ENCODE measurements at places on chromosomes 2 and 18.

GRCh38 chr2:176283291-176284068 is 14.2 kb downstream of the MTX2 start:
- no peak for DNase-seq

DNA sequence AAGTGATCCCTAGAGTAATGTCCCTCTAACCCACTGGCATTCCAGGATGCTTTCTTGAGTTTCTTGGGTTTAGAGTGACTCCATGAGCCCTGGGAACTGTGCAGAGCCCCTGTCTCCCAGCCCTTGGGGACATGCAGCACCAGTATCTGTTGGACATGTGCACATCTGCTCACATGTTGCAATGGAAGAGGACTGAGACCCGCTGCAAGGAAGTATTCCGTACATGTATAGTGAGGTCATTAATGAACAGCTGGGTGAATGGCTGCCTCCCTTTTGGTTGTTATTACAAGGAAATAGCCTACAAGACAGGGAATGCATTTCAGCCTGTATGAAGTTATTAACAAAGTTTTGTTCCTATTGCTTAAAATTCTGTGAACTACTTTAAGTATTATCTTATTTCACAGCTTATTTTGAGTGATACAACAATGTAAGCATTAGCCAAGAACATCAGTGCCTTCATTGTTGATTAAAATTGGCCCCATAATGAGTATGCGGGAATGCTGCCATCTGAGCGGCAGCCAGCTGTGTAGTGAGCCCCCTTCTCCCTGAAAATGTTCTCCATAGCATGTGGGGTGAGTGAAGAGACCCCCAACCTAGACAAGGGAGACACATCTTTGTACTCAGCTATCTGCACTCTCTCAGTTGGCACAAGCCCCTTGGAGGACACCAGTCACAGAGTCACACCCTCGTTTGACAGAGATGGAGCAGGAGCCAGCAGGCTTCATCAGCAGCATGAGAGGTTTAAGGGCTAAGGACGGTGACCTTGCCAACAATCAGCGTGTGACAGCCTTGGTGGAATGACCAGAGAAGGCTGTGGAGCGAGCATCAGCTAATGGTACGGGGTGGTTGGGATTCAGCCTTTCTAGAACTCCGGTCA is 87.4 kb downstream of the FAM210A start:
- DNase-seq = no peak

- DNase-seq = no peak
Measured at GRCh38 chr2:89000235-89000634, 308.8 kb downstream of the RPIA start.

GRCh38 chr2:99636144-99637034 is 146.6 kb upstream of the REV1 start:
- DNase-seq = no peak

DNA sequence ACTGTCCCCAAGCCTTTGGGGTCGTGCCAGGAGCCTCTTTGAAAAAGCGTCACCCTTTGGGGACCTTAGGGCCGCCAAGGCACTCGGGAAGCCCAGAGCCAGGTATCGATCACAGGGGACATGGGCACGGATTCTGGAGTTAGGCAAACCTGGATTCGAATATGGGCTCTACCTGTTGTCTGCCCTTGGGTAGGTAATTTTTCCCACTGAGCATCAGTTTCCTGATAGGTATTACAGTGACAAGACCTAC is 9.3 kb downstream of the TMEM198 start:
- no peak for DNase-seq

- DNase-seq = no peak
Measured at GRCh38 chr18:45825258-45826044, at the start of gene SIGLEC15. Gene SIGLEC15 (plus strand): TSS chr18:45825675. CDS start chr18:45825729, 54 bp downstream.

GRCh38 chr2:8639122-8639635 is 42.7 kb upstream of the ID2 start:
- DNase-seq = no peak

DNA sequence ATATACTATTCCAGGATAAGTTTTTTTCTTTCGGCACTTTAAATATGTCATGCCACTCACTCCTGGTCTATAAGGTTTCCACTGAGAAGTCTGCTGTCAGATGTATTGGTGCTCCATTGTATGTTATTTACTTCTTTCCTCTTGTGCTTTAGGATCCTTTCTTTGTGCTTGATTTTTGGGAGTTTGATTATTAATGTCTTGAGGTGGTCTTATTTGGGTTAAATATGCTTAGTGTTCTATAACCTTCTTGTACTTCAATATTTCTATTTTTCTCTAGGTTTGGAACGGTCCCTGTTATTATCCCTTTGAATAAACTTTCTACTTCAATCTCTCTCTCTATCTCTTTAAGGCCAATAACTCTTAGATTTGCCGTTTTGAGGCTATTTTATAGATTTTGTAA is 28.3 kb downstream of the STPG4 start:
- no peak for DNase-seq

GRCh38 chr18:50401888-50402287 is 27.0 kb downstream of the SKA1 start:
- DNase-seq = no peak

GRCh38 chr2:236776695-236777251 is 207.1 kb downstream of the ACKR3 start:
- DNase-seq = no peak

DNA sequence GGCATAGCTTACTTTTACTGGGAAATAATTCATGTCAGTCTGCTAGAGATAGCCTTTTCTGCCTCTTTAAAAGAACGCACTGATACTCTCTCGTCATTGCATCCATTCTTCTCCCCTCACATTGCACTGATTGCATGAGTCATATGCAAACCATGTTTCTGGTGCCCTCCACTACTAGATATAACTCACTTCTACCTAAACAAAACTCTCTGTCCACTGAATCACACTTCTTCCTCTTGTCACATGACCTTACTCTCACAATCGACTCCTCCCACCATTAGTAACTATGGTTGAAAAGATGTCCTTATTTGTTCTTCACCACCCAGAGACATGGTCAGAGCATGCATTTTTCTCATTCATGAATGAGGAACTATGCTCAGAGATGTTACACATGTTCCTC is 158.0 kb downstream of the CSRNP3 start:
- no peak for DNase-seq

DNA sequence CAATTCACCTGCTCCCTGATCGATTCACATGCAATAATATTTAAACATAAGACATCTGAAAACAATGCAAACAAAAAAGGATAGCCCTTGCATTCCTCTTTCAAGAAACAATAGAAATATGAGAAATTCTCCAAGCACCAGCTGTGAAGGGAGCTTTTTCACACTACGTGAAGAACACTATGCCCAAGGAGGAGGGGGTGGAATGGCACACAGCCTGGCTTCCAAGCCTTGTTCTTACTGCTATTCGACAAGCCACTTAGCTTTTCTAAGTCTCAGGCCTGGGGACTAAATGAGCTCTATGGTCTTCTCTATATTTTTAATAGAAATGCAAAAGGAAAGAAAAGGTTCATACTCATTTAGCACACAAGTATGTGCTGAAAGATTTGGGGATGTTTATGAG is 92.2 kb upstream of the CHRNA1 start:
- DNase-seq = no peak

DNA sequence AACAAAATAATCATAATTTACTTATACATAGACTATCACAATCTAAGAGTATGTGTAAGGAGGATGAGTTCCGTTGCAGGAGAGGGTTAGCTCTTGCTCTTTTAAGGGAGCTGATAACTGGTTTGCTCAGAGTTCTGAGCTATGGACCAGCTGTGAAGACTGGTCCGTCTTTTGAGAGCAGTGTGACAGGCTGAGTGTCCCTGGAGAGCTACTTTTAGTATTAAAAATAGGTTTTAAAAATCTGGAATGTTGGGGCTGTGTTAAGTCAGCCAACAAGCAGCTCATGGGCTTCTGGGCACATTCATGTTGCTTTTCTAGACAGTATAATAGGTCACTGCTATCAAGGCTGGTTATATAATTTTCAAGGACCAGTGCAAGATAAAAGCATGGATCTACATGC is 41.5 kb upstream of the TMEM131 start:
- DNase-seq = no peak

DNA sequence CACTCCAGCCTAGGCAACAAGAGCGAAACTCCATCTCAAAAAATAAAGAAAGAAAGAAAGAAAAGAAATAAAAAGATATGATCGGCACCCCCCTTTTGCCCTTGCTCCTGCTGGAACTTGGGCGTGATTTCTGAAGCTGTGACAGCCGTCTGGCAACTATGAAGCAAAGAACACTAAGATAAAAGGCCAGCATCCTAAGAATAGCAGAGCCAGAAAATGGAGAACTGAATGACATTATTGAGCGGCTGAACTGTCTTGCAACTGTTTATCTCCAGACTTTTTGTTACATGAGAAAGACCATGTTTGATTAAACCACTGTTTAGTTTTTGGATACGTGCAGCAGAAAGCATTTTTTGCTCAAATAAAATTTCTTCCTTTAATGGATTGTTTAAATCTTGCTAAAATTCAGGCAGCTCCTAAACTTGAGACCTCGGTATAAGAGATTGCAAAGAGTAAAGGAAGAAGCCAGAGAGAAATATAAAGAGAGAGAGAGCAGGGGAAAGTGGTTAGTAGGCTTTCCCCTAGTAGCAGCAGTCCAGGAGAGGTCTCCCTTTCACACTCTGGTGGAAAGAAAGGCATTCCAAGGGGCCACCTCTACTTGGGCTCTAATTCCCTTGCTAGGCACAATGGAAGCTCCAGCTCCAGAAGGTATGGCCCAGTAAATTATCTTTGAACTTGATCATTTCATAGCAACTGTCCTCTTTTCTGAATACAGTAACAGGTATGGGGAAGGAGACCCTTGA is 8.2 kb upstream of the MBD2 start:
- no peak for DNase-seq

DNA sequence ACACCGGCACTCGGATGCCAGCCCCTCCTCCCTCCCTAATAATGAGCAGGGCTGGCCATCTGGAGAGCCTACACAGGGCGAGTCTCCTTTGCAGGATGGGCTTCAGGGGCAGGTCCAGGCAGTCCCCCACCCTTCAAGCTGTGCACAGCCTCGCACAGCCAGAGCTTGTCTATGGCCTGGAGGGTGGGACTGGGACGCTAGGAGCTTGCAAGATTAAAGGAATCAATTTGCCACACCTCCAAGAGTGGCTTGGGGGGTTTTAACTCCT is 43.9 kb upstream of the OTOF start:
- no peak for DNase-seq

GRCh38 chr2:183610724-183611123 is 486.5 kb downstream of the NUP35 start:
- no peak for DNase-seq

DNA sequence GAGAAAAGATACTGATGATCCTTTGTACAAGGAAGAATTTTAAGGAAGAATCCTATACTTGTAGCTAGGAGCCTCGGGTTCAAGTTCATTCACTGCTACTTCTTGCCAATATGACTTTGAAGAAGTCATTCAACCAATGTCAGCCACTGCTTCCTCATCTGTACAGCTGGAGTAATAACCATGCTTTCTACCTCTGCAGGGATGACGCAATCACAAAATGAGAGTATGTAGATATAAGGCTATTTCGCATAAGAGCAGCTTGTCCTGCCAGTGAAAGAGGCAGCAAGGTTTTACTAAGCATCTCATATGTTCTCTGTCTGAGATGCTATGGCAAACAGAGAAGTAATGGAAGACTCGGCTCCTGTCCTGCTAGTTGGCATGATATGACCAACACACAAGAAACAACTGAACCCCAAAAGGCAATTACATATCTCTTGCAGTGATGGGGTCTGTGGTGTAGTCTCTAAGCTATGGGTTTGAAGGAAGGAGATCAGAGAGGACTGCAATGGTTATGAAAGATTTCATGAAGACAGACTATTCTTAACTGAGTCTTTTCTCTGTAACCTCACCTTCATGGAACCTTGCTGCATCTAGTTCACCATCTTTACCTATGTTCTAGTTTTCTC is 9.2 kb downstream of the AAK1 start:
- DNase-seq = no peak

DNA sequence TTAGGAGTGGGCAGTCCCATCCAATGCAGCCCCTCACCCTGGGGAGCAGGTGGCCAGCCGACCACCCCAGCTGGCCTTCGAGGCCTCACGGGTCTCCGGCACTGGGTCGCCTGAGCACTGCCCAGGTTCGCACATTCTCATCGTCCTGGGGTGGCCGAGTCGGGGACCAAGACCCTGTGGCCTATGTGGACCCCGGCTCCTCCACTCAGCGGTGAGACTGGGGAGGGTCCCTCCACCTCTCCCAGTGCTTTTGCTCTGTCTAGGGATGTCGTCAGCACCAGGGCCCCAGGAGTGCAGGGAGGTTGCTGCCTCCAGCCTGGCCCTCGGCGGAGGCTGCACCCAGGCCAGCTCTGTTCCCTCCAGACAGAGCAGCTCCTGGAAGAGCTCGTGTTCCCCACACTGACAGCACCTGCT is 89.6 kb downstream of the TPO start:
- DNase-seq = no peak

DNA sequence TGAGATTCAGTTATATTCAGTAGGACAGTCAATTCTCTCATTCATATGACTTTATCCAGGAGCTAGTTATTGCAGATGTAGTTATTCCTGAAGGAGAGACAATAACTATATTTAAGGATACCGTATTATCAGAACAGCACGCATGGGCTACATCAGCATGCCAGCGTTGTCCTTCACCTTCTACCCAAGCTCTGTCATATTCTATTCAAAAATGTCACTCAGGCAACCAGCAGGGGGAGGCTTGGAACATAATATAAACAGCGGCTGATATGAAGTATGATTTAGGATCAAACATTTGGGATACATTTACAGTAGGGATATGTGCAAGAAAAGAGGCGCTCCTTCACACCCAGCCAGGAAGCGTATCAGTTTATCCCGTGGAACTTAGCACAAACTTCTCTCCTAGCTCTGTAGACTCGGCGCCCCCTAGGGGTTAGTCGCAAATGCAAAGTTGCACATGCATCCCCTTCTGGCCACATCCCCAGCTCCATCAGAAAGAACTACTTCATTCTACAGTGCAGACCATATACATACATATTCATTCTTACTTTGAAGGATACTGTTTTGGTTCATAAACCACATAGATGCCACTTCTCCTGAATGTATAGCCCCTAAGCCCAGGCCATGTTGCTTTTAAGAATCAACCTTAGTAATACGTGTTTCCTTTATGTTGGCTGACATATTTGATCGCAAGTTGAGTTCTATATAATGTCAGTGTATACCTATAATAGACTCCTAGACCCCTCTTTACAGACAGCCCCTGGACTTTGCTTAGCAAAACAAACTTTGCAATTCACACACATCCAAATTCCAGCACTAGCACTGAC is 759.4 kb downstream of the ADCYAP1 start:
- no peak for DNase-seq

DNA sequence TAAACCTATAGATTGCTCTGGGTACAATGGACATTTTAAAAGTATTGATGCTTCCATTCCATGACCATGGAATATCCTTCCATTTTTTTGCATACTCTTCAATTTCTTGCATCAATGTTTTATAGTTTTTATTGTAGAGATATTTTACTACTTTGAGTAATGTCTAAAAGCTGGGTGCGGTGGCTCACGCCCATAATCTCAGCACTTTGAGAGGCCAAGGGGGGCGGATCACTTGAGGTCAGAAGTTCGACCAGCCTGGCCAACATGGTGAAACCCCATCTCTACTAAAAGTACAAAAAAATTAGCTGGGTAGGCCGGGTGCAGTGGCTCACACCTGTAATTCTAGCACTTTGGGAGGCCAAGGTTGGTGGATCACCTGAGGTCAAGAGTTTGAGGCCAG is 88.5 kb downstream of the TLK1 start:
- DNase-seq = no peak

All from stimulated activated CD4-positive, alpha-beta T cell treated with anti-CD3 and anti-CD28 coated beads, Interleukin-12 subunit alpha, Interleukin-12 subunit beta, amount 100 ng/mL, for 24 hours (primary cell).